Cortex of kidney (tissue), 1 donor: ENCODE measurements at places on chromosomes 11 and 22.

GRCh38 chr22:30422481-30423300 is 2.9 kb upstream of the MTFP1 start:
- no peak for DNase-seq

DNA sequence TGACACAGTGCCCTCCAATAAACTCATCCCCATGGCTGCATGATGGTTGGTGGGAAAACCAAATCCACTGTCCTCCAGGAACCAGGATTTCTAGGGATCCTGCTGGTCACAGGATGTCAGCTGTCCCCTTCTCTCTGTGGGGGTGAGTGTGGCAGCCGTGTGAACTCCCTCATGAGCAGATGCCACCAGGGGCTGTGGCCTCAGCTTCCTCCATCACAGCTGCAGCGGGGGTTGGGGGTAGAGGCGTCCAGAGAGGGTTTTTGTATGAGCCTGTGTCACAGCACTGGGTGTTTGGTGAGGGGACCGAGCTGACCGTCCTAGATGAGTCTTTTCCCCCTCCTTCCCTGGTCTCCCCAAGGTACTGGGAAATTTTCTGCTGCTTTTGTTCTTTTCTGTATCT is 26.4 kb downstream of the IGLL5 start:
- no peak for DNase-seq

DNA sequence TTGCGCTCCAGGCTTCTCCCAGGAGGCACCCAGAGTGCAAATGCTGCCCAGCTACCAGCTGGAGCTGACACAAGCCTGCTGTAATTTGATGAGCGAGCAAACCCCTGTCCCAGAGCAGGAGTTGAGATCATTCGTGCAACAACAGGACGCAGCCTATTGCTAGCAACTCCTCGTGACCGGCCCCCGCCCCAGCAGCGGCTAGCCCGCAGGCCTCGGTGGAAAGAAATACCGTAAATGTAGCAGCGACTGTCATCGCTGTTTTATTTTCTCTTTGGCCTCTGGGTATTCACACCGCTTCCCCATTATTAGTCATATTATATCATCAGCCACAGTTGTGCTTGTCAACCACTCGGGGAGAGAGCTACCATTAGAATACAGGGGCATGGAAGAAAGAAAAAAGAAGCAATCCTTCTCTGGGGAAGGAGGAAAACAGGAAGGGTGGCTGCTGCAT is 59.2 kb upstream of the ATXN10 start:
- no peak for DNase-seq

DNA sequence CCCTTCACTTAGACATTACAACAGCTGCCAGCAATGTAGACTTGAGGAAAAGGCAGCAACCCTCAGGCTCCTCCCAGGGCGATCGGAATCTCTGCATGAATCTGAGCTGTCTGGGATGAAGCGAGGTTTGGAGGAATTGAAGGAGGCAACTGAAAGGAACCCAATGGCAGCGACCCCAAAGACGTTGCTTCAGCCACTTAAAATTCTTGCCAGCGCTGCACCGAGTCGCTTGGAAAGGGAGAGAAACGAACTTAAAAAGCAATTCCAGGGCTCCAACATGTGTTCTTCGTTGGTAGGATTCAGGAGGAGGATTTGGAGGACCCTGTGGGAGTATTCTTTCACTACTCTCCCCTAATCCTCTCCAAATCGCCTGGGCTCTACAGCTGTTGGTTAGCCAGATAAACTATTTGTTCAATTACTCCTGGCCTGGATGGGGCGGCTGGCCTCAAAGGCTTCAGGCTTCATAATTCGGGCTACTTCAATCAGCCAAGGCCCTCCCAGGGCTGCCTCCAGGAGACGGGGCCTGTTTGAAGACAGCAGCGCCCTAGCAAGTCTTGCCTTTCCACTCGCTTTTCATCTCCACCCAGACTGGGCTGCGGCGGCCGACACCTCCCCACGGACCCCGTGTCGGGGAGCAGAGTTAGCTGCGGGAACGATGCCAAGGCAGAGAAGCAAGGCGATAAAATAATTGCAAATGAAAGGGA is 72.4 kb upstream of the TMEM45B start:
- DNase-seq, result no peak

DNA sequence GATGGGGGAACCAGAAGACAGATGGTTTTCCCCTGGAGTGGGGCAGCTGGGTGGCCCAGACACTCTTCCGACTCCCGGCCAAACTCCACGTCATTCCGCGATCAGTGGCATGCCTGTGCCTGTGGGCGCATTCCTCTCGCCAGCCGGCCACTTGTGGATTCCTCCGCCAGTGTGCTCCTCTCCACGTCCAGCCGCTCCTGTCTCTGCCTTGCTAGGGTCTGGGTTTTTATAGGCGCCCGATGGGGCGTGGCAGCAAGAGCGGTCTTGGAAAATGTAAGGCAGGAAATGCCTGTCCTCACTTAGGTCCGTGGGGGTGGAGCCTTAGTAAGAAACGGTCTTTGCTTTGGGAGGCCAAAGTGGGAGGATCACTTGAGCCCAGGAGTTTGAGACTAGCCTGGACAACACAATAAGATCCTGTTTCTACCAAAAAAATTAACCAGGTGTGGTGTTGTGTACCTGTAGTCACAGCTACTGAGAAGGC is 81.6 kb upstream of the SEPTIN5 start:
- DNase-seq, result no peak
